ENCODE measurements at places on chromosomes 16 and 17. TPM values are rescaled to one million over a fixed set of nuclear protein-coding genes. Genes with fewer than 3 reads are reported as not detected.

DNA sequence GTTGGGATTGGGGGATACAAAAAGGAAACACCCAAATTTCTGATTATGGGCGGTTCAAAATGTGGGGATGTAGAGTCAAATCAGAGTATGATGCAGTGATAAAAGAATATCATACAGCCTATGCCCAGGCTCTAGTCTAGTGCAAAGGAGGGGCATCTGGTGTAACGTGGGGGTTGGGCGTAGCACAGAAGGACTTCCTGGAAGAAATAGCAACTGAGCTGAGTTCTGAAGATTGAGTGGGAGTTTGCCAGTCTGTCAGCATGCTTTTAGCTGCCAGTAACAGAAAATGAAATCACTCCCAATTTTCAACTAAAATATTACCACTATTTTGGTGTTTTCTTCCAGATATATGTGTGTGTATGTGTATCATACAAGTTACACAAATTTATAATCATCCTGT is 196.9 kb downstream of the SPECC1 start:
- DNase-seq, result no peak

Gene KRTAP4-1
- not detected for total RNA-seq

Gene PKMYT1
- total RNA-seq, result 12.2 TPM

DNA sequence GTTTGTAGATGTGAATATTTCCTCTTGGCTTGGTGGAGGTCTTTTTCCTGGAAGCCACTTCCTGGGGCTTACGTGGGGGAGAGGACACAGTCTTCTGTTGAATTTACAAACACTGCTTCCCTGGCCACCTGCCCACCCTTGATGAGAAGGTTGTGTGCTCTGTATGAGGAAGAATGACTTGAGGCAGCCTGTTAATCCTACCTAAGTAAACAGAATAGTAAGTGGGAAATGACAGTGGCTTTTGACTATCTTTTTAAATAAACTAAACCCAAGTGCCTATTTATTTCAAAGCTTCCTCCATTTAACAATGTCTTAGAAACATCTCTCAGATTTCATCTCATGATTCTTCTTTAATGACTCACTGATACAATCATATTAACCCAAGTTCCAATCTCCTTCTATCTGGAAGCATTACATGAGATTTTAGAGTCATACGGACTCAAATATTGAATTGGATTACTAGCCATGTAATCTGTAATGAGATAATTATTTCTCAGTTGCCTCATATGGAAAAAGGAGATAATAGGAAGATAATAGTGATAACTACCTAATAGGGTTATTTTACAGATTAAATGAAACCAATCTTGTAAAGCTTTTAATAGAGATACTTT is 96.6 kb upstream of the SMIM36 start:
- no peak for DNase-seq

GRCh38 chr17:13302983-13303382 is 285.2 kb upstream of the ELAC2 start:
- DNase-seq, result no peak

DNA sequence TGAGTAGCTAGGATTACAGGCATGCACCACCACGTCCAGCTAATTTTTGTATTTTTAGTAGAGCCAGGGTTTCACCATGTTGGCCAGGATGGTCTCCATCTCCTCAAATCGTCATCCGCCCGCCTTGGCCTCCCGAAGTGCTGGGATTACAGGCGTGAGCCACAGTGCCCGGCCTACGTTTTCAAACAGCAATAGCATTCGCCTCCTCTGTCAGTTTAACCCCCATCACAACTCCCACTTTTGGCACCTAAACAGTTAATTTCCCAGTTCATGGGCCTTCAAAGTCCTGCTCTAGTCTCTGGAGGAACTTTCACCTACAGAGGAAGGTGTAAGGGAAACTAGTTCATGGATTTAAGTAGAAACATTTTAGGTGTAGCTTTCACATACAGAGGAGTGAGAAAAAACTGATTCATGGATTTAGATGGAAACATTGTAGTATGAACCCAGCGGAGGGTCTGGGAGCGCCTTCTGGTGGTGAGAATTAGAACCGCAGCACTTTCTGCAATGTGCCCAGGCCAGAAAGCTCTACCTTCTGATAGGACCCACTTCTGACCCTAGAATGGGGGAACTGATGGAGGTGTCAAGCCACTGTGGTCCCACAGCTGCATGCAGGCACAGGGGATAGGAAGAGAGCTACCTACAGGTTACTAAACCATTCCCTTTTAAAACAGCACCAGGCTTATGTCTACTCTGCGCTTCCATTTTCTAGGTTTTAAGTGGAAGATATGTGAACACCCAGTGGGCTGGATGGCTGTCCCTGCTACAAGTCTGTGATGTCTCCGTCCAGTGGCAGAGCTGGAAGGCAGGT is 12.0 kb upstream of the MEOX1 start:
- DNase-seq, result peak; percentile 78

DNA sequence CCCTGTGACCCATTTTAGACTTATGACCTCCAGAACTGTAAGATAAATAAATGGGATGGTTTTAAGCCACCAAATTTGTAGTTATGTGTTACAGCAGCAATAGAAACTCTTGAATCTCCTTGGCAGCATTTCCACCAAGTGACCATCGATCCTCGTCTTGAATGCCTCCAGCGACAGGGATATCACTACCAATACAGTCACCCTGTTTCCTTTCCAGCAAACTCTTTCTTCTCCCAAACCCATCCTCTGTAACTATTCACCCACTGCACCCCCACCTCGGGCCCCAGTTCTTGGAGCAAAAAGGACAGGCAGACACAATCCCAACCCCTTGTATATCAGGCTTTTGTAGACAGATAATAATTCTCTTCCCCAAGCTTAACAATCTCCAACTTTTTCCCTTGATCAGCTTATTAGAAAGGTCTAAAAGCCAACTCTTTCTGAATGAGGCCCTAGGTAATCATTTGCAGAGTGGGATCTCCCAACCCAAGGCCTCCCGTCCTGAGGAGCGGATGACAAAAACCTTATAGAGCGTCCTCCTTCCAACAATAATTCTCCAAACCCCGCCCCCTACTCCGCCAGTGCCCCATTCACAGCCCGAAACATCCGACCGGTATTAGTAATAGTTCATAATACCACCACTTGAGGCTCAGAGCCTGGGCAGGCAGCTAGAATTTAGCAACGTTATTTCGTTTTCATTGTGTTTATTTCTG is 14.7 kb upstream of the PLLP start:
- no peak for DNase-seq

DNA sequence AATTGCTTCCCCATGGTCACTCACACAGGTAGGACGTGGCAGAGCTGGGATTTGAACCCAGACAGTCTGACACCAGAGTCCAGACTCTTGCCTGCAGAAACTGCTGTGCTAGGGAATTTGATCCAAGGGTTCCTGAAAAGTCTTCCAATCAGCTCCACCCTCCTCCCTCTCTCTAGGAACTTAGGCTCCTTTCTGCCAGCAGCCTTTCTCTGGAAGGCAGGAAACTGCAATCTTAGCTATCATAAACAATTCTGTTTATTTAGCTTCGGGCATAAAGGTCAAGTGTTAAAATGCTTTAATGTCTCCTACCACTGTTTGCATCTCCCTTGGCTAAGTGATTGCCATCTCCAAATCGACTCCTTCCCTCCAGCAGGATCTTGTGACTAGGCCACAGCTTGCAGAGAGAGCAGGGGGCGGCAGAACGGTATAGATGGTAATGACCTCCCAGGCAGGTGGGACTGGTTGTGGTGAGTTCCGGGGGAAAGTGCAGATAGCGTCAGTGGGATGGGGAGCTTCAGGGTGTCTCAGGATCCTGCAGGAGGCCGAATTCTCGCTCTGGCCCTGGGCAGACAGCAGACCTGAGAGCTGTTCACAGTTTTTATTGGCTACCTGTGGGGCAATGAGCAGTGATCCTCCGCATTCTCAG is 882.4 kb upstream of the EEF2KMT start:
- no peak for DNase-seq

GRCh38 chr17:39866013-39866730 is 1.8 kb upstream of the ZPBP2 start:
- no peak for DNase-seq

GRCh38 chr16:67528870-67529581 is 397 bp downstream of the RIPOR1 start:
- DNase-seq, result no peak

DNA sequence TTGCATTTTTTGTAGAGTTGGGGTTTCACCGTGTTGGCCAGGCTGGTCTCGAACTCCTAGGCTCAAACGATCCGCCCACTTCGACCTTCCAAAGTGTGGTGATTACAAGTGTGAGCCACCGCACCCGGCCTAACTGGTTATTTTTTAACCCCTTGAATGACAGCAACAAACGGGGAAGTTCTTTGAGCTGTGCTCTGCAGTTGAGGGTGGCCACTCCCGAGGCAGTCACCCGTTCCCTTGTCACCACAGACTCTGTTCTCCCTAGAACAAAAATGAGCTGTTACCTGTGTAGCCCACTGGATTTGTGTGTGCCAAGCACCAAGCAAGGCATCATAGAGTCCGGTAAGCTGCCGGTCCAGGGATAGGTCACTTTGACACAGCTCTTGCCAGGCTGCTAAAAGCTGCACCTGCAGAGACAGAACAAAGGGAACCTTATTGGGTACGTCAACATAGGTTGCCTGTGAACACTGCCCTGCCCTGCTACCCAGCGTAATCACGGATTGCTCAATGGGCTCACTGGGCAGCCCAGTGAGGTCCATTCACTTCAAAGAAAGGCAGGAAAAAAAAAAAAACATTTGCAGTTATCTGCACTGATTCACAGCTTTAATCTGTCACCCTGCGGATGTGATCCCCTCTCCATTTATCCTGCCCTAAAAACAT is 19.6 kb downstream of the COG7 start:
- DNase-seq, result no peak

Gene DHRS7C
- 0.31 TPM for total RNA-seq

- no peak for DNase-seq
Measured at GRCh38 chr17:74512036-74512435, 19.2 kb downstream of the CD300LB start.

Gene CRHR1
- not detected for total RNA-seq

- DNase-seq, result no peak
Measured at GRCh38 chr16:84354306-84354705, 14.0 kb upstream of the ATP2C2 start.

DNA sequence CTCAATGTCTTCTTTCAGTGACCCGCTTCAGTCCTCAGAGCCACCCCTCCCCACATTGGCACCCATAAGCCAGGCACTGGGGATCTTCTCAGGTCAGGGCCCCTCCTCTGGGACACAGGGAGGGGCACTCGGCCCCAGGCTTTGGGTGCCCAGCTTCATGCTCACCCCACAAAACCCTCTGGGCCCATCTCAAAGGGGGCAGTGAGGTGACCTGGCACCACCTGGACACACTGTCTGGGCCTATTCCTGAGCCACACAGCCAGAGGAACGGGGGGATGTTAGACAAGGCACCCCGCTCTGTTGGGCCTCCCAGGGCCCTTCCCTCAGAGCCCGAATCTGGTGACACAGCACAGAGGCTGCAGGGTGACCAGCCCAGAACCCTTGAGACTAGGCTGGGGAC is 36.1 kb downstream of the TNFRSF13B start:
- DNase-seq, result no peak

Gene SLFN14
- 0.95 TPM for total RNA-seq

- DNase-seq, result no peak
Measured at GRCh38 chr17:67813803-67814180, 11.5 kb upstream of the BPTF start.

GRCh38 chr17:80526116-80526910 is 18.3 kb upstream of the RPTOR start:
- DNase-seq, result no peak

- no peak for DNase-seq
Measured at GRCh38 chr17:64661726-64661975, 456 bp downstream of the SMURF2 start.

- DNase-seq, result peak; percentile 99
Measured at GRCh38 chr17:29613352-29613837, 9.3 kb downstream of the CORO6 start.

DNA sequence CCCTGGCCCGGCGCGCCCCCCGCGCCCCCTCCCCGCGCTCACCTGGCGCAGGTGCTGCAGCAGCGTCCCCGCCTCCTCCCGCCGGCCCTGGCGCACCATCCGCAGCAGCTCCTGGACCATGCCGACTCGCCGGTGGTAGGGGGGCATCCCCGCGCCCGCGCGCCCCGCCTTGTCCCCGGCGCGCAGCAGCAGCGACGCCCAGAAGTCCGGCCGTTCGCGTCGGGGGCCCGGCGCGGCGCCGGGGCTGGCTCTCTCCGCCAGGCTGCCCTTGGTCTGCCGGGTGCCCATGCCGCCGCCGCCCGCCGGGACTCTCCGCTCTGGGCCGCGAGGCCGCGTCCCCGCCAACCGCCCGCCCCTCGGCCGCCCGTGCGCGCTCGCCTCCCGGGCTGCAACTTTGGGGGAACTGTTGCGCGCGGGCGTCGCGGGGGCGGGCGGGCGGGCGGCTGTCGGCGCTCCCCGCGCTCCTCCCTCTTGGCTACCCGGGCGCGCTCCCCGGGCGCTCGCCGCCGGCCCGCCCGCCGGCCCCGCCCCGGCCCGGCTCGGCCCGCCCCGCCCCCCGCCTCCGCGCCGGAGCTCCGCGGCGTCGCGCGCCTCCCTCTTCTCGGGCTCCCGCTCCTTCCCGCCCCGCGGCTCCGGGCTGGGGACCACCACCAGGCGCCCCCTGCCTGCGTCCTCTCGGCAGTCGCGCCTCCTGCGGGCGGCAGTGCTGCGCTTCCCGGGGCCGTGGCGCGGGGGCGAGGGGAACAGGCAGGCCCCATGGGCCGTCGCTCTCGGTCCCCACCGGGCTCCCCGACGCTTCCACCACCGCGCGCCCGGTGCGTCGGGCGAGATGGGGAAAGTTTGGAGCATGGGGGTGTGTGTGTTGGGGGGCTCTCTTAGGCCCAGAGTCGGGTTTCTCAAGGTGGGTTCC is at the start of gene LRRC75A:
TSS of gene LRRC75A (minus strand) at position 491 of the 910 bp plus-strand sequence. CDS start at position 288, 203 bp downstream.
- peak; percentile 51 for DNase-seq

Gene NOS2
- total RNA-seq, result 1.3 TPM

Gene CDH13
- total RNA-seq, result 2.3 TPM

Gene P2RX1
- not detected for total RNA-seq

DNA sequence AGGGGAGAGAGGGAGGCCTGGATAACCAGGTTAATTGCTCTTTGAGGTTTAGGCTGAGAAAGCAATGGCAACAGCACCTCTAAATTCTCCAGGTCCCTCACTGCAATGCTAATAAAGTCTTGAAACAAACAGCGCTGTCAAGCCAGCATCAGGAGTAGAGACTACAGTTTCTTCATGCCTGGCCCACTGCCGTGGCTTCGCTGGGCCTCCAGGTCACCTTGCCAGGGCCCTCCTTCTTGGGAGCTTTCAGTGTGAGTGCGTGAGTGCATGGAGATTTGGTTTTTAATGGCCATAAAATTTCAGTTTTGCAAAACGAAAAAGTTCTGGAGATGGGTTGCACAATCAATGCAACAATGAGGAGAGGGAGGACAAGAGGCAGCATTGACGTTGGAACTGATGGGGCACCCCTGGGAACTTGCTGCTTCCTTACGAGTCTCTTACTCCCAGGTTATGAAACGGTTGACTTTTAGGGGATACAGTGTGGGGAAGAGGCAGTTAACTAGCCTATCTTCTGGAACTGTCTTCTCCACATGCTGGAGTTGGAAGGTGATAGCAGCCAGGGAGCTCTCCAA is 229.4 kb downstream of the XYLT1 start:
- DNase-seq, result no peak
